NCI-H1092 treated with DMSO at 0.1 percent for 48 hours (cell line): ENCODE measurements at places on chromosomes 3 and 15.

- DNase-seq = no peak
These were observed 37.1 kb downstream of the MRPL46 start for GRCh38 chr15:88430051-88430450.

GRCh38 chr3:140244893-140245292 lies 309.9 kb downstream of the CLSTN2 start:
- DNase-seq = no peak

GRCh38 chr3:155791190-155791589 lies 14.9 kb downstream of the C3orf33 start:
- no peak for DNase-seq

- DNase-seq = no peak
These were observed 112.0 kb downstream of the FRMD4B start for GRCh38 chr3:69273896-69274295.

- DNase-seq = no peak
These were observed 4.8 kb downstream of the SEMA4B start for GRCh38 chr15:90205886-90206285.

- peak; percentile 48 for DNase-seq
These were observed 3.4 kb downstream of the PARP9 start for GRCh38 chr3:122560680-122561079.

GRCh38 chr3:64321747-64322146 lies 96.5 kb upstream of the PRICKLE2 start:
- DNase-seq = no peak

- DNase-seq = no peak
These were observed 15.4 kb upstream of the GMNC start for GRCh38 chr3:190877925-190878324.

- DNase-seq = no peak
These were observed 4.6 kb upstream of the RUVBL1 start for GRCh38 chr3:128128251-128128650.

- DNase-seq = no peak
These were observed 148.8 kb downstream of the SCAPER start for GRCh38 chr15:76756381-76756780.

DNA sequence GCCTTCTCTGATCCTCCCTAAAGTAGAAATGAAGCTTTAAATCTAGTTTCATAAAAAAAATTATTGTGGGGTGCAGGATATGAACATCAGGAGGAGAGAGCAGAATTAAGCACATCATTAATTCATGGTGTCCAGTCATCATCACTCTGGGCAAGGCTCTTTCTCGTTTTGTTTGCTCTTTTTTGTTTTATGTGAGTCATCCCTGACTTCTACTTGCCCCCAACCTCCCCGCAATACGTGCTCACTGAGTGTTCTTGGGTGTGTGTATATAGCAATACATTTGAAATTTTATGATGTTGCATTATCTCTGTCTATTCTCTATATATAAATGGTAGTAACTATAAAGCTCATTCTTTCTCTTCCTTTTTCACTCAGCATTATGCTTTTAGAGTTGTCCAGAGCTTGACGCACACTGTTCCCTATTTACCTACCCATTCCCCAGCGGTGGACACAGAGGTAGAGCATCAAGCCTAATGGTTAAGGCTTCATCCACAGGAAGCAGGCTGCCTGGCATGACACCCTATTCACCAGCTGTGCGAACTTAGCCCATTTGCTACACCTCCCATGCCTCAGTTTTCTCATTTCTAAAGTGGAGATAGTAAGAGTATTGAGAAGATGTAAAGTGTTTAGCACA lies 72.3 kb downstream of the CD200R1L start:
- DNase-seq = no peak

DNA sequence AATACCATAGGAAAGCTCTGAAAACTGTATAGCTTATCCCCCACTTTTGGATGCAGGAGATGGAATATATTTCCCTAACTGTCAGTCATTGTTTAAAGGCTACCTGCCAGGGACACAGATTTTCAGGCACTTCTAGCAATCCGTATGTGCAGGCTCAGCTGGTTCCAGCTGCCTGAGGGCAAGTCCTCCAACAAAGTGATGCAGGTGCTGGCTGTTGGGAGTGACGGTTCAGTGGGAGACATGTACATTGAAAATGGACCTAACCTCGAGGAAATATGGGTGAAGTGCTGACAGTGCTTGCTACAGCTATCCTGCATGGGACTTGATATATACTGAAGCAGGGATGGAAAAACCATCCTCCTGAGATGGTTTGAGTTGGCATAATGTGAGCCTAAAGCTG lies 153.1 kb upstream of the GAP43 start:
- DNase-seq = peak; percentile 65

DNA sequence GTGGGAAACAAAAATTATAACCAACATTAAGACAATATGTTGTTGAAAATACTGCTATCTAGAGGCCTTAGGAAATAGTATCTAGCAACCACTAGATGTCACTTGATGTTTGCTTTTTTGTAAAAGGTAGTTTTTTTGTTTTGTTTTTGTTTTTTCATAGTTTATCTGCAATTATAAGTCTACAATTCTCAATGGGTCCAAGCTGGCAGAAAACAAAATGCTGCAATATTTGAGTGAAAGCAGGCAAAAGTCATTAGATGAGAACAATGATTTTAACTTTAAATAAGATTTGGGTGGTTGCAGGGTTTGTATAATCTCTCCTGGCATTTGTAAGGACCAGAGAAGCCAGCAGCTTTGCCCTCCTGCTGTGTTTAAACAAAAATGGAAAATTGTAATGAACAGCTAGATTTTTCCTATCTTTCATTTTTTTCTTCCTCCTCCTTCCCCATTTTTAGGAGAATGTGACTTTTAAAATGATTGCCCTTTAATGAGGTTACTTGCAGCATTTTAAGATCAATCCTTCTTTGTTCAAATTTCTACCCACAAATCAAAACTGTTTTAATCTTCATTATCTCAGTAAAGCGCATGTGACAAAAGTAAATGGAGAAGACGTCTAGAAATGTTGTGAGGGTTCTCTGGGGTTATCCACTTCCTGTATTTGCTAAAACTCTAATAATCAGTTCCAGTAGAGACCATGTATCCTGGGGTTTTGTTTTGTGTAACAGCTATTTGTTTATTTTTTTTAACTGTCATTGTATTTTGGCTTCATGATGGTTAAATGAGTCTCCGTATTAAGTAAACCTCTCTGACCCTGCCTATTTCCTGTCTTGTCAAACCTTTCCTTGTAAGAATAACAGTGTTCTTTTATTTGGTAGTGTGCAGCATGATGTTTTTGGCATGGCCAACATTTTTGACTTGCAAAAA lies 27.3 kb downstream of the DUT start:
- peak; percentile 30 for DNase-seq

DNA sequence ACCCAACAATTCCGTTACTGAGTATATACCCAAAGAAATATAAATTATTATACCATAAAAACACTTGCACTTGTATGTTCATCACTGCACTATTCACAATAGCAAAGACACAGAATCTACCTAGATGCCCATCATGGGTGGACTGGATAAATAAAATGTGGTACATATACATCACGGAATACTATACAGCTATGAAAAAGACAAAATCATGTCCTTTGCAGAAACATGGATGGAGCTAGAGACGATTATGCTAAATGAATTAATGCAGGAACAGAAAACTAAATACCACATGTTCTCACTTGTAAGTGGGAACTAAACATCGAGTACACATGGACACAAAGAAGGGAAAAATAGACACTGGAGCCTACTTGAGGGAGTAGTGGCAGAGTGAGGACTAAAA lies 185.3 kb downstream of the PYDC2 start:
- no peak for DNase-seq

DNA sequence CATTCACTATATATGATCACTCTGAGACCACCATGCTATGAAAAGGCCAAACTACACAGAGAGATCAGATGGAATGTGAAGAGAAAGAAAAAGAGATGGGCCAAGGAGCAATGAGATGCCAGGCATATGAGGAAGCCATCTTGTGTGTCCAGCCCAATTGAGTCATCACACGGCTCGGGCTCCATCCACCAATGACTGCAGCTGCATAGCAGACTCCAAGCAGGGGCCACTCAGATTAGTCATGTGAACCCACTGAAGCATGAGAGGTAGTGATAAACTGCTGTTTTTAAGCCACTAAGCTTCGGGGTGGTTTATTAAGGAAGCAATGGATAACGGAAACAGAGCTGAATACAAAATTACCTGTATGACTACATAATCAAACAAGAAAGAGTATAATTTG lies 185.9 kb downstream of the SUCLG2 start:
- DNase-seq = no peak

- no peak for DNase-seq
These were observed 79.8 kb downstream of the RBPMS2 start for GRCh38 chr15:64695561-64695992.

DNA sequence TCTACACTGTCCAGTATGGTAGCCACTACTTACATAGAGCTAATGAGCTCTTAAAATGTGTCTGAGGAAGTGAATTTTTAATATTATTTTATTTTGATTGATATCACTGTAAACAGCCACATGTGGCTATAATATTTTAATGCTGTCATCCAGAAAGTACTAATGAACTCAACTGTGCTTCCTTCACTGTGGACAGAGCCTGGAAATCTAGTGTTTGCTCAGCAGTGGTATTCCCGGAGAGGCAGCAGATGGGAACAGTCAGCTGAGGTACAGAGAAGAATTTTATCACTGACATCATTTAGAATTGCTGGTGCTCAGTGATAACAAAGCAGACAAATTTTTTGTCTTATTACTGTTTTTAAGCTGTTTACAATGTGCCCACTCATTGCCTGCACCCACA lies 68.7 kb upstream of the ACP3 start:
- DNase-seq = no peak

GRCh38 chr15:79970624-79971434 lies at the start of gene BCL2A1:
Gene BCL2A1 (minus strand): TSS chr15:79971196. CDS start chr15:79971119, 77 bp downstream.
- DNase-seq = no peak

DNA sequence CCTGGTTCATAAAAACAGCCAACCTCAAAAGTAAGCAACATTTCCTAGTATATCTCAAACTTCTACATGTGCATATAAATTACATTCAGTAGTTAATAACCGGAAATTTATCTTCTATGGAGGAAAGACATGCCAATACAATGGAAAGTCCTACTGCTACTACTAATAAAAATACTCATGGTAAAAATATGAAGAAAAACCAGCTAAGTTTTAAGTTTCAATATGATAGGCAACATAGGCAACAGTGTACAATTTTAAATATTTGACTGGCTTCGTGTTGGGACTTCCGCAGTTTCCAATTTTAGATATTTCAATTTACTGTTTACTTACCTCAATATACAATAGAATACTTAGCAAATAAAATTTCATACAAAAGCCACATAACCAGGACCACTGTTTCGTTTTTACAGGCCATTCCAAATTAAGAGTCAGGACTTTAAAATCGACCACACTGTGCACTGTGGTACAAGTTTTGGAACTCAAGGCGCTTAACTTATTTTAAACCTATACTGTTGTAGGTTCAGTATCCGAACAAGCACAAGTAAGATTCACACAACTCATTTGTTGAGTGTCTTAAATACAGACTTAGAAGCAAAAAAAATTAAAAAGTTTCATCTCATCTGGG lies 2.9 kb downstream of the NAA50 start:
- no peak for DNase-seq

- DNase-seq = no peak
These were observed 15.3 kb upstream of the ARL14 start for GRCh38 chr3:160661660-160662059.

- no peak for DNase-seq
These were observed 6.0 kb upstream of the CEMIP start for GRCh38 chr15:80773122-80773551.

DNA sequence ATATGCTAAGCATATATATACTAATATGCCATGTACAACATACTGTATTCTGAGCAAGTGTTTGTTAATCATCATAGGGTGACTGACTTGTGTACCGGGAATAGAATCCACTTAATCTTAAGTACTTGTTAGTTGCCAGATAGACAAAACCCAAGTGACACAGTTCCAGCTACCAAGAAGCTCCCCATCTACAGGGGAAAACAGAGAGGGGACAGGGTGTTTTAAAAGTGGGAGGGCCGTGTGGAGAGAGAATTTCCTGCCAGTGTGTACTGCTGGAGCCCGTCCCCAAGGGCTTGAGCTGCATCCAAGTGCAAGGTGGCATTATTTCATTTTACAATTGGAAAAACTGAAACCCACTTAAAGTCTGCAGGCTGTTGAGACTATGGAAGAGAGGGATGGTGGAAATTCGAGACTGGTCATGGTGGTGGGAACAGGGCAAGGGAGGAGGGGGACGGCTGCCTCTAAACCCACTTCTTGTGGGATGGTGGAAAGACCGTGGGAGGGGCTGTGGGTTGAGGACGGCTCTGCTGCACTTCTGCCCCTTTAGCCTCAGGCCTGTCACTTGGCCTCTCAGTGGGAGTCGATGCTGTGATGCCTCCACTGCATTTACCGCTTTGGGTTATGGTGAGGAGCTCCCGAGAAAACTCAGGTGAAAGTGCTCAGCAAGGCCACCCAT lies 310.6 kb upstream of the LRRFIP2 start:
- no peak for DNase-seq

- peak; percentile 29 for DNase-seq
These were observed 4.2 kb upstream of the CHRM5 start for GRCh38 chr15:33963831-33964664.

GRCh38 chr3:171258316-171258715 lies 201.9 kb downstream of the TNIK start:
- no peak for DNase-seq

DNA sequence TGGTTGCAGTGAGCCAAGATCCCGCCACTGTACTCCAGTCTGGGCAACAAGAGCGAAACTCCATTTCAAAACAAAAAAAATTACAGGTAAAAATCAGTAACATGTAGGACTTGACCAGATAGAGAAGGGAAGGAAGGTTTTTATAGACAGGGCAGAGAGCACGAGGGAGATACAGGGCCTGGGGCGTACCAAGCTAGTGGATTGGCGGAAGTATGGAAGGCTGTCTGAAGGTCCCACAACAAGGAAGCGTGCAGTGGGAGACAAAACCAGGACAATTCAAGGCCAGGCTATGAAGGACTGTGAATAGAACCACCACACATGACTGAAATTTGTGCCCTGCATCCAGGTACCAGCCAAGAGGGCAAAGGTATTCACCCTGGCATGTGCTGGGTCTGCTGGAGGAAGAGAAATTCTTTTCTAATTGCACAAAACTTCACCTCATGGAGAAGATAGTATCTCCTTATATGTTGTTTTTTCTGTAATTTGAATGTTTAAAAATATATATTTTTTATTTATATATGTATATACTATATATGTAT lies 33.0 kb upstream of the BCL2A1 start:
- no peak for DNase-seq

GRCh38 chr3:187288855-187289605 lies 2.5 kb downstream of the MASP1 start:
- no peak for DNase-seq

- DNase-seq = no peak
These were observed 24.1 kb downstream of the SMAD3 start for GRCh38 chr15:67089217-67090193.

- DNase-seq = no peak
These were observed 44.5 kb upstream of the PDE8A start for GRCh38 chr15:84937144-84937543.

DNA sequence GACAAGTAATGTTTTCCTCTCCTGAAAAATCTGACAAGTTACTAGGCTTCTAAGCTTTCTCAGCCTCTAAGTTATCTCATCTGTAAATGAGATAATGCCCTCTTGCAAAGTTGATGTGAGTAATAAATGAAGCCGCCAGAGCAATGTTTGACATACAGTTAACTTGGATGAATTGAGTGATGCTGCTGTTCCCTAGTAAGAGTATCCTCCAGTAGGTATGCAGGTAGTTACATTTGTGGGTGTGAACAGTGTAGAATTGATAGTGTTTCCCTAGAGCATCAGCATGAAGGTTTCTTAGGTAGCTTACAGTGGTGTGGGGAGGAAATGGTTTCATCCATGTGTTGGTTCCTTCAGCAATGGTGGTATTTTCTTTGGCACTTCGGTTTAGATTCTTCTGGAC lies 3.4 kb downstream of the ATP2C1 start:
- no peak for DNase-seq

GRCh38 chr3:4078903-4079302 lies 224.3 kb upstream of the SETMAR start:
- no peak for DNase-seq
